ENCODE measurements at places on chromosomes 3 and 15.

DNA sequence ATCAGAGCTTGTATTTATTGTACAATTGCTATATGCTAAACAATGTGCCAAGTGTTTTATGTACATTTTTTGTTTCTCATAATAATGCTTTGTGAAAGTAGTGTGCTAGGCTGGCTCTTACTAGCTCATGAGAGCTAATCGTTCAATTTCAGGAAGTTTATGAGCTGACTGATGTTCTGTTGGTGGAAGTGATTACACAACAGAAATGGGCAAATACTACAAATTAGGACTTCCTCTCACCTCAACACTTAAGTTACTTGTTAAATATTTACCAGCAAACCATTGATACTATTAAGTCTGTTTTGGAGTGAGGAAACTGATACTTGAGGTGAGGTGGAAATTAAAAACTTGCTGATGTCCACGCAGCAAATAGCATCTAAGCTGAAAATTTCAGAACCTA lies 32.3 kb downstream of the SLC9C1 start:
- DNase-seq, result no peak

DNA sequence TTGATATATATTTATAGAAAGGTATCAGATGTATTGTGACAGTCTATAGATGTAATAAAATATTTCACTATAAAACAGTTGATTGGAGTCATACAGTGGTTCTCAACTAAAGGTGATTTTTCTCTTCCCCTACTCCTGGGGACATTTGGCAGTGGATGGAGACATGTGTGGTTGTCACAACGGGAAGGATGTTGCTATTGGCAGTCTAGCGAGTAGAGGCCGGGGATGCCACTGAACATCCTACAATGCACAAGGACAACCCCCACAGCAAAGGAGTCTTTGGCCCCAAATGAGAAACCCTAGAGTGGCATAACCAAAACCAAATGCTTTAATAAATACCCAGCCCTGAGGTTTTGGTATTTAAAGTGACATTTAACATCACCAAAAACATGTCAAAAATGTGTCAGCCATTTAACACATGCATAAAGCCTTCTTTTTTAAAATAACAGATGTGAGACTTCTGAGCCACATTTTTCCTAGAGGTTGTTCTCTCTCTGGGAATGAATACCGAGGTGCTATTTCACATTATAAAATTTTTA lies 367.5 kb downstream of the PTPRG start:
- no peak for DNase-seq

- no peak for DNase-seq
These were observed 31.0 kb downstream of the TMOD2 start for GRCh38 chr15:51782357-51782896.

- no peak for DNase-seq
These were observed 25.2 kb upstream of the DENND6A start for GRCh38 chr3:57718118-57718517.

- no peak for DNase-seq
These were observed 158.8 kb upstream of the IQSEC1 start for GRCh38 chr3:13231781-13232666.

DNA sequence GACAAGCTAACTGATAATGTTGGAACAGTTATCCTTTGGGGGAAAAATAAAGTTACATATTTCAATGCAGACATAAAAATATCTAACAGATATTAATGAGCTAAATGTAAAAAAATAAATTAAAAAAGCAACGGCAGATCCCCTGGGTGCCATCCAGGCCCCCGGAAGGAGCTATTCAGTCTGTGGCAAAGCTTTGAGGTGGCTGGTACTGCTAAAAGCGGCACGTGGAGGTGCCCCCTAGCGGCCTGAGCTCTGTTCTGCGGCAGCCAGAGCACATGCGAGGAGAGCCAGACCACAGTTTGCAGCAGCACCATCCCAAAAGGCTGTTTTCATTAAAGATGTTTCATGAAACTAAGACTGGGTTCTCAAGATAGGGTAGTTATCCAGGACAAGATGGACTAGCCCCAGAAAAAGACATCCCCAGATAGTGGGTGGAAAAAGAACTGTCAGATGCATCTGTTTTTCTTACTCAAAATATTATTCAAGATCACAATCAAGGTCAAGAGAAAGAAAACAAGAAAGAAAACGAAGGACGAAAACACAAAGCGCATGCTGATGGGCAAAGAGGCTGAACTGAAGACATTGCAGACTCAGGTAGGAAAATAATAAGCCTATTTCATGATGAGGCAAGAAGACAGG lies 18.7 kb downstream of the AP3S2 start:
- DNase-seq, result no peak

DNA sequence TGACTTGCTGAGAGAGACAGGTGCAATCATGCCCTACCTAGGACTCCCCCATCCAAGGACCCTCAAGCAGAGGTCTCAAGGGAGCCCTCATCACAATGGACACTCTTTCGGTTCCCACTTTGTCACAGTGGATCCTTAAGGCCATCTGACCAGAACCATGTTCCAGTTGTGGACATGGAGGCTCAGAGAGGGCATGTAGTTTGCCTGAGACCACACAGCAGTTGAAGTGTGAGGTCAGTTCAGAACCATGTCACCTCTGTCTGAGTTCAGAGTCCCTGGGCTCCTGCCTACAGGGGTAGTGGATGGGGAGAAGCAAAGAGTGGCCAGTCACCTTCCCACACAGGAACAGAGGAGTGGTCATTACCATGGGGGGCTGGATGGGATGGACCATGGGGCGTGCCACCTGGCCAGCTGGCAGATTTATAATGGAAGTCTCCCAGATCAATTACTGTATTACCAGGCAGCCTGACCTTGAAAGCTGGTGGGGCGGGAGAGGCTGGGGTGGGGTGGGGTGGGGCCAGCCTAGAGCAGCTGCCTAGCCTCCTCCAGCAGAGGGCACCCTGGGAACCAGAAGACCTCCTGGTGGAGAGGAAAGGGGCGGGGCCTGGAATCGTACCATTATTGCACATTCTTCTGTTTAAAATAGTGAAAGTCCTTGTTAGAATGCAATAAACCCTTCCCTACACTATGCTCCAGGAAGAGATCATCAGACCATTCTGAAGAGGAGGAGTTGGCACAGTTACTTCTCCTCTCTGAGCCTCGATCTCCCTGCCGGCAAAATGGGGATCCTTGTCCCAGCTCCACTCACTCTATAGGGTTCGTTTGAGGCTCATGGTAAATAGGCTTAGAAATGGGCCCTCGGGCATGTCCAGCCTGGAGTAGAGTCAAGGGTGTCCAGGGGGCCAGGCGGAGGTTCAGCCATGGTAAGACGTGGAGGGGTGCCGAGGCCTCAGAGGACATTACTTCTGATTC lies 26.9 kb upstream of the LINGO1 start:
- no peak for DNase-seq

DNA sequence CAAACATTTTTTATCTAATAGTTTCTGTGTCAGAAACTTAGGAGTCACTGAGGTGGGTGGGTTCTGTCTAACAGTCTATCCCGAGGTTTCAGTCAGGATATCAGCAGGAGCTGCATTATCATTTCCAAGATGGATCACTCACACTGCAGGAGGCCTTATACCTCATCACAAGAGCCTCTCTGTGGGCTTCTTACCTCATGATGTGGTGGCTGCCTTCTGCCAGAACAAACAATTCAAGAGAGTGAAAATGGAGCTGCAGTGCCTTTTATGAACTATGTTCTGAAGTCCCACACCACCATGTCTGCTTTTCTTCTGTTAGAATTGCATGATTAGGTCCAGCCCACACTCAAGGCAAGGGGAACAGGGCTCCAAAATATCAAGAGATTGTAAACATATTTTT lies 27.9 kb downstream of the RFX7 start:
- no peak for DNase-seq

DNA sequence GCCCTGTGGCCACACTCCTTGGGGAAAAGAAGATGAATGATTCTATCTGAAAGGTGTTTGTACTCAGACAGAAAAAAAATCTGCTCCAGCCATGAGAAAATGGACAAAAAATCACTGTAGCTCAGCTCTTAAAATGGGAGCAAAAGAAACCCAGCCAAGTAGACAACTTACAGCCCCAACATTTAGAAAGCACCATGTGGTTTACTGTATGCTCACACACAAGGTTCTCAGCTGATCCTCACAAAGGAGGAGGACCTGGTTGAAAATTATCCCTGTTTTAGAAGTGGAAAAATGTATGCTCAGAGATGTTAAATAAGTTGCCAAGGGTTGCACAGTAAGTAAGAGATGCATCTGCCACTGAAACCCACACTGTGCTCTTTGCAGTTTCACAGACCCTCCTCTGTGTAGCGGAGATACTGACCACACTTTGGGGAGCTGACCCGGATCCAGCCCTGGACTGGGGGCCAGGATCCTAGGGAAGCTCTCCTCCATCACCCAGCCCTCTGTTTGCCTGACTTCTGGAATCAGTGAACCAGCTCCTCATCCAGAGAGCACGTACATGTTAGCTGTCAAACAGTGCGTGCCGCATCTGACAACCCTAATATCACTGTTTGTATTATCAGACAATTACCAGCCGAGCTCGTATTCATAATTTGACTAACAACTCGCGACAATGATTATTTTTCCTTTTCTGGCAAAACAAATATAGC lies 32.7 kb upstream of the TPRG1 start:
- no peak for DNase-seq

GRCh38 chr15:33908406-33908805 lies 59.9 kb upstream of the CHRM5 start:
- DNase-seq, result no peak

DNA sequence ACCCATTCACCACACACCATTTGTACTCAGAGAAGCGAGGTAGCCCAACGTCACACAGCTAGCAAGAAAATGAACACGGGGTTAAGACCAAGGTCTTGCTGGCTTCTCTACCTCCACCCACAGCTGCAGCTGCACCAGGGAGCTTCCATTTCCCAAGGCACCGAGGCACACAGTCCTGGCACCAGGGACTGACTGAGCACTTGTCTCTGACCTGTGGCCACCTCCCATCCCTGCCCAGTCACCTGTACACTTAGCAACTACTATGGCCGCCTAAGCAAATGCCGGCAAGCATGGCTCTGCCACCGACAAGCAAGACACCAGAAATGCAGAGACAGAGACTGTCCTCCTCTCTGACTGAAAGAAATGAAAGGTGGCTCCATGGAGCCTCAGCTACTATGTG lies 15.3 kb downstream of the ZXDC start:
- no peak for DNase-seq

- no peak for DNase-seq
These were observed 944.6 kb downstream of the CADM2 start for GRCh38 chr3:85903434-85903833.

DNA sequence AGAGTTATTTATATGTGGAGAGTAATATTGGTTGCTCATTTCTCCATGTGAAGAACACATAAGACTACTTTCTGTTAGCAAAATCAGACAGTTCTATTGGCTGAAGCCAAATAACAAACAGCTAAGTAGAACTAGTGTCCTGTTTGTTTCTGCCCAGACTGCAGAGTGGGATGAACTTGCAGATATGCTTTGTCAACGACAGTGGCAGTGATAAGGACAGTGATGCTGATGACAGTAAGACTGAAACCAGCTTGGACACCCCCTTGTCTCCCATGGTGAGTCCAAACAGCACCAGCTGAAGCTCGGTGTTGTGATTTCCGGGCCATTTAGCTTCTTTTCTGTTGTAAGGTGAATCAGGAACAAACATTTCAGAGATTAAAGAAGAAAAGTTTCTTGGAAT lies 102.6 kb upstream of the IL12A start:
- no peak for DNase-seq

DNA sequence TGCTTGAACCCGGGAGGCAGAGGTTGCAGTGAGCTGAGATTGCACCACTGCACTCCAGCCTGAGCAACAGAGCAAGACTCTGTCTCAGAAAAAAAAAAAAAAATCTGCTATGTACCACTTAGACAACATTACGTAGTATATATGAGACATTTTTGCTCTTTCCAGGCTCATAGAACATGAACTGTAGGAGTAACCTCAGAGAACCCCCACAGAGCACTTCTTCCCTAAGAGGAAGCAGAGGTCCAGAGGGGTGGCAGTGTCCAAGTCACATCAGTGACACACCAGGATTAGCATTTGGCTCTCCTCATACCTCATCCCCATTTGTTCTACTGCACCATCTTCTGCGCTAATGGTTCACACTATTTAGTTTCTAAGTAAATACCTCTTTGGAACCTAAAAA lies 33.7 kb downstream of the ARRDC4 start:
- DNase-seq, result no peak

DNA sequence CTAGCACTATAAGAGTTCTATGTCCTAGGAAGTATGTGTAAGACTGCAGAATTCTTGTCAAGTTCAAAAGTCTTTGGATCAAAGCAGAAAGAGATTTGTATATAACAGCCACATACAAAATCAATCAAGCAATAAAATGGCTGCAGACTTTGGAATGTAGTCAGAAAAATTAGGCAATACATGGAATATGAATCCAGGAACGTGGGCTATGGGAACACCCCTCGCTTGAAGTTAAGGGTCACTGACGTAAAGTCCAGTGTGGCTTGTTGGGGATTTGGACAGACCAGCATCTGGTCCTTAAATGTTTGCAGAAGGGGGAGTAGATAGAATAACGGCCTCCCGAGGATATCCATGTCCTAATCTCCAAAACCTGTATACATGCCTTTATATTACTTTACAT lies 178.6 kb downstream of the ADAMTS9 start:
- DNase-seq, result no peak

GRCh38 chr3:173255555-173255954 lies 114.5 kb upstream of the SPATA16 start:
- no peak for DNase-seq

GRCh38 chr3:121126033-121126706 lies 218.2 kb downstream of the STXBP5L start:
- DNase-seq, result no peak

- DNase-seq, result no peak
These were observed 32.7 kb downstream of the RTP1 start for GRCh38 chr3:187230011-187230410.

GRCh38 chr3:43036621-43037423 lies 57.7 kb downstream of the GASK1A start:
- DNase-seq, result no peak

- DNase-seq, result no peak
These were observed 25.8 kb downstream of the FGD5 start for GRCh38 chr3:14844386-14845170.

- no peak for DNase-seq
These were observed 263.5 kb downstream of the NFKBIZ start for GRCh38 chr3:102112704-102113230.

DNA sequence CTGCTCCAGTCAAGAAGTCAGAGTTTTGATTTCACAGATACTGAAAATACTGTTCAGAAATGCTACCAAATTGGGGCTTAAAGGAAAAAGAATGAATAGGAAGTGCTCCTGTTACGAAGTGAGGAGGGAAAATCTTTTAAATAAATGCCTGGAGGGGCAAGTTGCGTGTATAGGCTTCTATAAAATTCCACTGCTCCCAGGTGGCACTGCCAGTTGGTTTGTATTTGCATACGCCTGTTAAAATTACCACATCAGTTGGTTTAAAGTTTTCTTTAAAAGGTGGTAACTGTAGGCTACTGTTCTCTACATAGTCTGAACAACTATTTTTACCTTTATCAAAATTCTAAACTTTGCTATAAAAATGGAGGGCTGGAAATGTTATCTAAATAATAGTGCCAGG lies 123.5 kb downstream of the DLG1 start:
- DNase-seq, result no peak

Data from NCI-H1930 (cell line).